Pancreas (tissue), 10 donors: ENCODE measurements at places on chromosomes 2 and 18. TPM values are rescaled to one million over a fixed set of nuclear protein-coding genes. Genes with fewer than 3 reads are reported as not detected.

GRCh38 chr2:134790487-134790886 is 47.9 kb upstream of the ACMSD start:
- no peak overlapping the region for H3K27ac ChIP-seq
- H3K4me3 ChIP-seq, result no peak overlapping the region
- no peaks in the 10 kb centered on the region for H3K4me1 ChIP-seq
- no peaks in the 10 kb centered on the region for H3K36me3 ChIP-seq

Gene AKAIN1
- not detected for total RNA-seq

DNA sequence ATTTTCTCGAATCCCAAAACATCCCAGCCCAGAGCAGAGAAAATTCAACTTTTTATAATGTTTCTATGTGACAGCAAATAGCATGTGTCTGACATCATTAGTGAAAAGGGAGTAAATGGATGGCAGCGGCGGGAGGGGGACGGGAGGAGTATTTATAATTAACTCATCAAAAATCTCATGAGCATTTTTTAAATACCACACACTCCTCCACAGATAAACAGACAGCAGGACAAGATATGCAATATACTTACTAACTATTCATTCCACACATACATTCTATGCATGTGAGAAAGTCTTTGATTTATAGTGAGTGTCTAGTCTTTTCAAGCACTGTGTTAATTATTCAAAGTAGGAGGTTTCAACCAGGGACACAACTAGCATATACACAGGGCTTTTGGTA is 107.6 kb downstream of the LRP2 start:
- no peaks in the 10 kb centered on the region for H3K36me3 ChIP-seq
- no peaks in the 10 kb centered on the region for H3K4me1 ChIP-seq
- no peak overlapping the region for H3K27ac ChIP-seq
- no peaks in the 10 kb centered on the region for H3K27me3 ChIP-seq
- DNase-seq, result no peak

GRCh38 chr2:12412898-12413305 is 303.8 kb upstream of the TRIB2 start:
- no peaks in the 10 kb centered on the region for H3K27me3 ChIP-seq
- H3K4me1 ChIP-seq, result no peaks in the 10 kb centered on the region
- H3K27ac ChIP-seq, result no peak overlapping the region
- no peak overlapping the region for H3K4me3 ChIP-seq
- no peak for DNase-seq

- no peak overlapping the region for H3K27ac ChIP-seq
- DNase-seq, result no peak
- no peaks in the 10 kb centered on the region for H3K4me1 ChIP-seq
- no peaks in the 10 kb centered on the region for H3K36me3 ChIP-seq
Measured at GRCh38 chr2:41040782-41041520, 589.1 kb upstream of the SLC8A1 start.

Gene MROH2A
- not detected for total RNA-seq

Gene PTH2R
- 0.46 TPM for total RNA-seq

- H3K4me1 ChIP-seq, result no peaks in the 10 kb centered on the region
- no peaks in the 10 kb centered on the region for H3K27me3 ChIP-seq
- H3K27ac ChIP-seq, result no peak overlapping the region
- H3K4me3 ChIP-seq, result no peak overlapping the region
- DNase-seq, result no peak
Measured at GRCh38 chr2:105254531-105255210, 13.1 kb downstream of the GPR45 start.

Gene NXPH2
- not detected for total RNA-seq

GRCh38 chr2:188039307-188039706 is 252.4 kb upstream of the GULP1 start:
- no peaks in the 10 kb centered on the region for H3K4me1 ChIP-seq
- H3K36me3 ChIP-seq, result no peaks in the 10 kb centered on the region
- no peak overlapping the region for H3K27ac ChIP-seq
- no peaks in the 10 kb centered on the region for H3K27me3 ChIP-seq
- no peak for DNase-seq

- no peaks in the 10 kb centered on the region for H3K4me1 ChIP-seq
- no peak overlapping the region for H3K4me3 ChIP-seq
- H3K36me3 ChIP-seq, result no peaks in the 10 kb centered on the region
- DNase-seq, result peak; percentile 6
- H3K27ac ChIP-seq, result no peak overlapping the region
Measured at GRCh38 chr2:147255812-147256211, 589.0 kb upstream of the ACVR2A start.

GRCh38 chr2:52955079-52955478 is 812.5 kb upstream of the CHAC2 start:
- H3K27me3 ChIP-seq, result no peaks in the 10 kb centered on the region
- no peak for DNase-seq
- H3K4me1 ChIP-seq, result no peaks in the 10 kb centered on the region
- H3K27ac ChIP-seq, result no peak overlapping the region
- H3K4me3 ChIP-seq, result no peak overlapping the region

GRCh38 chr2:189613077-189613636 is 32.6 kb upstream of the SLC40A1 start:
- H3K36me3 ChIP-seq, result no peaks in the 10 kb centered on the region
- DNase-seq, result no peak
- H3K4me1 ChIP-seq, result peaks cover 13% of the 10 kb centered on the region
- peak overlapping the region; percentile 2 for H3K4me3 ChIP-seq

DNA sequence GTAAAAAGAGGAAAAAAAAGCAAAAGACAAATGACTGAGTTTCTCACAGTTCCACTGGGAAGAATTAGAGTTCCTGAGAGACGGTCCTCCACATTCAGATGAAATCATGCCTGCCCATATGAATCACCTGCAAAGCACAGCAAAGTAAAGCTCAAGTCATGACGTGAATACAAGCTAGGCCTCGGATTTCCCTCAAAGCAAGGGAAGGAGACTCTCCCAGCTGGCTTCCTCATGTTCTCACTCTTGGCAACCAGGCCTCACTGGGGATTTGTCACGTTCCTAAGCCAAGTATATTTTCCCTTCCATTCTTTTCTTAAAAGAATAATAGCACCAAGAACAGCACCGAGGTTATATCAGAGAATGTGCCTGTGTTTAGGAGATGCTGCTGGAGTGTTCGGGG is 47.0 kb downstream of the CYP27C1 start:
- no peaks in the 10 kb centered on the region for H3K4me1 ChIP-seq
- H3K27me3 ChIP-seq, result no peaks in the 10 kb centered on the region
- DNase-seq, result no peak
- H3K27ac ChIP-seq, result no peak overlapping the region
- H3K36me3 ChIP-seq, result no peaks in the 10 kb centered on the region

DNA sequence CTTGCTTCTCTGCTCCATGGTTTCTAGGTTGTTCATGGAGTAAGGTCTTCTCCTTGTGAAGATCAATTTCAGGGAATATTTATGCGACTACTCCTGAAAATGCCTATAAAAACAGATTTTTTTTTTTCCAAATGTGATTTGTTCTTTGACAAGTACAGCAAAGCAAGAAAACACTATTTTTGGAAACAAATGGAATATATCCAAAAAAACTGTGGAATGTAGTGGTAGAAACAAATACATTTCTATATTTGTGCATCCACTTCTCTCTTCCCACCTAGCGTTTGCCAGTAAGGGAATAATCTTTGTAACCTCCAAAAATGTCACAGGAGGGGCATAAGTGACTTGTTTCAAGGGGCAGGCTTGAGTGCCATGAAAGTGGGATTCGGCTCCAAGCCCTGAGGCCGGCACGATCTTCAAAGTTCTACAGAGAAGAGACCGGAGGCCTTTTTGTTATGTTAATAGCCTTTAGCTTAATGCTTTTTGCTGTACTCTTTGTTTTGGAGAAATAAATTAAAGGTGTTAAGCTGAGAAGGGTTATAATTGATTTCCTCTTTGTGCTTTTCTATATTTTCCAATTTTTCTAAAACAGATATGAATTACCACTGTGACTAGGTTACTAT is 200.6 kb downstream of the NRP2 start:
- H3K27ac ChIP-seq, result no peak overlapping the region
- no peaks in the 10 kb centered on the region for H3K4me1 ChIP-seq
- no peak for DNase-seq
- H3K27me3 ChIP-seq, result no peaks in the 10 kb centered on the region
- no peaks in the 10 kb centered on the region for H3K36me3 ChIP-seq

GRCh38 chr2:65820454-65820853 is 388.1 kb upstream of the SPRED2 start:
- no peaks in the 10 kb centered on the region for H3K27me3 ChIP-seq
- no peak overlapping the region for H3K27ac ChIP-seq
- H3K4me1 ChIP-seq, result no peaks in the 10 kb centered on the region
- no peak for DNase-seq
- H3K36me3 ChIP-seq, result no peaks in the 10 kb centered on the region

- no peak overlapping the region for H3K4me3 ChIP-seq
- H3K36me3 ChIP-seq, result no peaks in the 10 kb centered on the region
- DNase-seq, result no peak
- no peak overlapping the region for H3K27ac ChIP-seq
Measured at GRCh38 chr2:33321236-33321771, 155.1 kb upstream of the RASGRP3 start.

GRCh38 chr2:226423498-226423960 is 376.1 kb downstream of the IRS1 start:
- no peak for DNase-seq
- H3K27me3 ChIP-seq, result no peaks in the 10 kb centered on the region
- no peak overlapping the region for H3K4me3 ChIP-seq
- no peak overlapping the region for H3K27ac ChIP-seq

DNA sequence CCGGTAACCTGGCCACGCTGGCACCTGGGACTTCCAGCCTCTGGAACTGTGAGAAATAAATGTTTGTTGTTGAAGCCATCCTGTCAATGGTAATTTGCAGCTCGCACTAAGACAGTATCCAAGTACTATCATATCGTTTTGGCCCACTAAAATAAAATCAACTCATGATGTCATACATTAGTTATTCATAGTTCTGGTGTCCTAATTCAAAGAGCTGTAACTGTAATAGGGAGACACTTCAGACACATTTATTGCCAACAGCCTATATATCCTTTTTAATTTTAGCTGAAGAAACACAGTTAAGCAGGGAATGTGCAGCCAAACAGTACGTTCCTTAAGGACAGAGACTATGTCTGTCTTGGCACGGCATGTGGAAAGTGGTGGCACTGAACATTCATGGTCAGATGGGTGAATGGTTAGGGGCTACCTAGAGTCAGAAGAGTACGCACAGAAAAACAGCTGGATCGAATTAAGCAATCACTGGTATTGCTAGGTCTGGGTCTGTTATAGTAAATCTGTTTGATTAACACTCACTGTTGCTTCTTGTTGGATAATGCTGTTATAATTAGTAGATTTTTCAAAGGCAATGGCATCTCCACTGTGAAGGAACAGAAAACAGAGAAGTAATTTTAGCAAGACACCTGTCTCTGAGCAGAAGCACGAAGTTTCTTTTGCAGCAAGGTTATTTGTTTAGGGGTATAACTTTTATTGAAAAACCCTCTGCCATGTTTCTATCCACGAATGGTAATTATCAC is 41.3 kb upstream of the CREG2 start:
- no peak overlapping the region for H3K27ac ChIP-seq
- no peaks in the 10 kb centered on the region for H3K4me1 ChIP-seq
- no peaks in the 10 kb centered on the region for H3K36me3 ChIP-seq
- DNase-seq, result no peak
- no peaks in the 10 kb centered on the region for H3K27me3 ChIP-seq

DNA sequence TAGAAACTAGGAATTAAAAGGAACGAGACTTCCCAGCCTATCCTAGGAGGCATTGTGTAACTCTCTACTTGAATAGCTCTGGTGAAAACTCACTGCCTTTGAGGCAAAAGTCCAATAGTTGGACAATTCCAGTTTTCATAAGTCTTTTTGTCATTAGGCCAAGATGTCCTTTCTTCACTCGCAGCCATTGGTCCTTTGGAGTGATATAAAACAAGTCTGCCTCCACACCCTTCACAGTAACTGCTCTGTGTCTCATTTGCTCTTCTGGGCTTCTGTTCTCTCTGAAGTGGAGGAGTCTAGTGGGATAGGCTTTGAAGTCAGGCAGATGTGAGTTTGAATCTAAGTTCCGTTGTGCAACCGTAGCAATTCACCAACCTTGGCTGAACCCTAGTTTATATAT is 28.2 kb downstream of the ANTXR1 start:
- H3K27me3 ChIP-seq, result no peaks in the 10 kb centered on the region
- H3K27ac ChIP-seq, result no peak overlapping the region
- no peak overlapping the region for H3K4me3 ChIP-seq
- peaks cover 12% of the 10 kb centered on the region for H3K4me1 ChIP-seq
- H3K36me3 ChIP-seq, result no peaks in the 10 kb centered on the region

DNA sequence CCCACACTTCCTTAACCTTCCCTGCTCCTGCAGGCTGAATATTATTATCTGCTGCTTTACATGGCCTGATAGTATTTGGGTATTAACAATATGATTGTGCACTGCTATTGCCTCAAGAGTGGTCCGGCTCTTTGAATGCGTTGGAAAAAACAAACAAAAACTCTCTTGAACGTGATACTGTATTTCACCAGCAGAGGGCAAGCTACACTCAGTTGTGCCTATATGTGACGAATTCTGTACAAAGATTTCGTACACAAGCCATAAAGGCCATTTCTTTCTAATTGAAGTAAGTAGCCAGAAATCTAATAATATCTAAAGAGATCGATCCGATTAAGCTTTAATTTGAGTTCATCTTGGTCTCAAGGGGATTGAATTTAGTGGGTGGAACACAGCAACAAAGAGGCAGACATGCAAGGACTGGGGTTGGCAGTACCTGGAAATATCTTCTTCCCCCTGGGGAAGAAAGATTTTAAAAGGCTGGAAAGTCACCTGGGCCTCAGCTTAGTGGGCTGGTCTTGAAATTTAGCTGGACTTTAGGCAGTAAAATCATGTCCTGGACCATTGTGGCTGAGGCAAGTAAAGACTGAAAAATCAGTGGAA is 49.3 kb upstream of the RAB6D start:
- H3K27me3 ChIP-seq, result no peaks in the 10 kb centered on the region
- DNase-seq, result no peak
- no peaks in the 10 kb centered on the region for H3K36me3 ChIP-seq
- H3K27ac ChIP-seq, result no peak overlapping the region
- H3K4me3 ChIP-seq, result no peak overlapping the region
- no peaks in the 10 kb centered on the region for H3K4me1 ChIP-seq

GRCh38 chr2:36360063-36360462 is 4.5 kb downstream of the CRIM1 start:
- H3K4me3 ChIP-seq, result no peak overlapping the region
- no peaks in the 10 kb centered on the region for H3K27me3 ChIP-seq
- no peak for DNase-seq

GRCh38 chr2:57981083-57981768 is 65.4 kb upstream of the VRK2 start:
- H3K27me3 ChIP-seq, result no peaks in the 10 kb centered on the region
- H3K4me3 ChIP-seq, result no peak overlapping the region
- no peaks in the 10 kb centered on the region for H3K36me3 ChIP-seq
- H3K4me1 ChIP-seq, result no peaks in the 10 kb centered on the region
- no peak overlapping the region for H3K27ac ChIP-seq

GRCh38 chr2:25032094-25032493 is 9.8 kb upstream of the EFR3B start:
- DNase-seq, result no peak
- no peaks in the 10 kb centered on the region for H3K27me3 ChIP-seq
- H3K36me3 ChIP-seq, result no peaks in the 10 kb centered on the region
- no peak overlapping the region for H3K27ac ChIP-seq

DNA sequence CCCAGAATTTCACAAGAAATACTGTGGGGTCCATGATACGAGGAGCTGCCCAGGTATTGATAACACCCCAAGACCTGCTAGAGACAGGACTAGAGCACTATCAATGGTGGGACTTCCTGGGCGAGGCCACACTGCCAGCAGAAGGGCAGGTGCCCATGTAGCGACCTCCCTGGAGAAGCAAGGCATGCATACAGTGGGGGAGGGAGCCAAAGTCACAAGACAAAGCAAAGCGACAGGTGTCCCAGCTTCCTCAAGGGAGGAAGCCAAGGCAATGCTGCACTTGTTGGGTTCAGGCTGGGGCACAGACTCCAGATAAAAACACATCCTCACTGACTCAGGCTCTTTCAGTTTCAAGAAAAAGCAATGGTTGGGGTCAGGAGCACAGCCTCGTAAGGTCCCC is 7.5 kb downstream of the CD207 start:
- H3K4me1 ChIP-seq, result no peaks in the 10 kb centered on the region
- no peaks in the 10 kb centered on the region for H3K27me3 ChIP-seq
- no peak overlapping the region for H3K27ac ChIP-seq
- peak; percentile 31 for DNase-seq
- H3K4me3 ChIP-seq, result no peak overlapping the region
